ENCODE measurements at places on chromosomes 1 and 21.

DNA sequence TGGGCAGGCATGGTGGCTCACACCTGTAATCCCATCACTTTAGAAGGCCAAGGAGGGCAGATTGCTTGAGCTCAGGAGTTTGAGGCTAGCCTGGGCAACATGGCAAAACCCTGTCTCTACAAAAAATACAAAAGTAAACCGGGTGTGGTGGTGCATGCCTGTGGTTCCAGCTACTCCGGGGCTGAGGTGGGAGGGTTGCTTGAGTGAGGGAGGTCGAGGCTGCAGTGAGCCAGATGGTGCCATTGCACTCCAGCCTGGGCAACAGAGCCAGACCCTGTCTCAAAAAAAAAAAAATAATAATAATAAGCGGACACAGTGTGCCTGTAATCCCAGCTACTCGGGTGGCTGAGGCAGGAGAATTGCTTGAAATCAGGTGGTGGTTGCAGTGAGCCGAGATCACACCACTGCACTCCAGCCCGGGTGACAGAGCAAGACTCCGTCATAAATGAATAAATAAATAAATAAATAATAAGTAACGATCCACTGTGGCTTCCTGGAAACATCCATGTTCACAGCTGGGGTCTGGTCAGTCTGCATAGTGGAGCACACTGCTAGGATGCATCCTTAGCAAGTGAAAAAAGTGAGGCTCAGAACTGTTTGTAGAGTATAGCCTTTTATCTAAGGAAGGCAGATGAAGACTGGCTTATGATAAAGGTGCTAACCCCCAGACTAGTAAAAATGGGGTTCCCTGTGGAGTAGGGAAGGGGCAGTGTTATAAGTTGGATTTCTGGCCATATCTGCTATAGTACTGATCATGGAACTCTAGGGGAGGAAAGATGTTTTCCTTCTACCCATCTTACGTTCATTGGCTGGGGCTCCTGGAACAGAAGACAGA, 15.7 kb downstream of the PKNOX1 start:
- H3K4me3 ChIP-seq: no peak overlapping the region
- no peak for DNase-seq
- H3K27me3 ChIP-seq: no peaks in the 10 kb centered on the region
- H3K4me1 ChIP-seq: no peaks in the 10 kb centered on the region

- H3K27me3 ChIP-seq: no peaks in the 10 kb centered on the region
- no peak overlapping the region for H3K4me3 ChIP-seq
- no peaks in the 10 kb centered on the region for H3K36me3 ChIP-seq
- no peaks in the 10 kb centered on the region for H3K4me1 ChIP-seq
- no peak overlapping the region for H3K27ac ChIP-seq
Measured at GRCh38 chr21:46477765-46478164, 19.1 kb downstream of the DIP2A start.

DNA sequence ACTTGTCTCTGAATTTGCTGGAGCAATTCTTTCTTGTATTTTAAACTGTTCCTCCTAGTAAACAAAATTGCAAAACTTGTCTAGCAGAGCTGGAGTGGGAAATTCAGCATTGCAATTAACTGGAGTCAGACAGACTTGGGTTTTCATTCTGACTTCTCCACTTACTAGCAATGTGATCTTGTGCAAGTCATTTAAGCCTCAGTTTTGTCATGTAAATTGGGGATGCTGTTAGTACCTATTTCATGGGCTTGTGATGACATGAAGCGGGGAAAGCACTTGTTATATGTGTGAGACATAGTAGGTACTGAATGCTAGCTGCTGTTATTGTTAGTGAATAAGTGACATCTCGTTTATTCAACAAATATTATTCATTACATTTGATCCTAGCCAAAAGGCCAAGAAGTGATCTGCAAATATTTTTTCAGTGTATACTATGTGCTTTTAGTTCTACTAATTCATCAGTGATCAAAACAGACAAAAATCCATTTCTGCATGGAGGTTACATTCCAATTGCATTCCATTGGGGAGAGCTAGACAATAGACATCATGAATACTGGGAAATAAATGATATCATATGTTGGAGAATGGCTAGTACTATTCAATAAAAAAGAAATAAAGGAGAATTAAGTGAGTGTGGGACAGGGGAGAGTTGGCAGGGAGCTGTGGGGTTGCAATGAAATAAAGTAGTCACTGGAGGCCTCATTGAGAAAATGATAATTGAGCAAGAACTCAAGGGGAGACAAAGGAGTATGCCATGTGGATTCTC, 47.1 kb downstream of the CACHD1 start:
- no peaks in the 10 kb centered on the region for H3K4me1 ChIP-seq
- H3K4me3 ChIP-seq: no peak overlapping the region
- no peak overlapping the region for H3K27ac ChIP-seq
- H3K27me3 ChIP-seq: no peaks in the 10 kb centered on the region

DNA sequence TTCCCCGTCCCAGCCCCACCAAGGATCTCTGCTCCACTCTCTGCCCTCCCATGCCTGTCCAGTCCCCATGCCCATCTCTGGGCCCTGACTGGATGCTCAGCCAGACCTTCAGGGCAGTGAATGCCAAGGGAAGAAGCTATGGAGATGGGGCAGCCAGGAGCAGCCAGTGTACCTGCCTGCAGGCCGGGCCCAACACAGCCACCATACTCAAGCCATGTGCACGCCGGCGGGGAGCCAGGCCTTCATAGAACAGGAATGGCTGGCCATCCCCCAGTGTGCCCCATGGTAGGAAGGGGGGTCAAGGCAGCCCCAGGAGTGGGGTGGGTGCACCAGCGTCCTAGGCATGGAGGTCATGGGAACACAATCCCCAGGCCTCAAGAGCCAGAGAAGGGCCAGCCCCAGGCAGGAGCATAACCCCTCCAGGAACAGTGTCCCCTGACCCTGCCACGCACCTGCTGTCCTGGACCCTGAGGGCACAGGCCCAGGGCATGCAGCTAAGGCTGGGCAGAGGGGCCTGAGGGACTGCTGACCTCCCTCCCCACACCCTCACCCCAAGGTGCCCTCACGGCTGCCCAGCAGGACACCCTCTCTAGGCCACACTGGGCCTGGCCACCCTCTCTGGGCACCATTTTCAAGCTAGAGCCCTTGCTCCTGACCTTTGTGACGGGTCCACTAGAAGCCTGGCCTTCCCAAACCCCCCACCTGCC, 20.3 kb upstream of the ARF1 start:
- H3K27me3 ChIP-seq: peaks cover 56% of the 10 kb centered on the region
- no peaks in the 10 kb centered on the region for H3K36me3 ChIP-seq
- DNase-seq: no peak
- H3K4me3 ChIP-seq: no peak overlapping the region

- H3K4me3 ChIP-seq: no peak overlapping the region
- H3K27ac ChIP-seq: no peak overlapping the region
Measured at GRCh38 chr21:45151445-45152160, 77.2 kb downstream of the ADARB1 start.

- no peak overlapping the region for H3K4me3 ChIP-seq
- DNase-seq: no peak
- H3K27ac ChIP-seq: no peak overlapping the region
- no peaks in the 10 kb centered on the region for H3K27me3 ChIP-seq
Measured at GRCh38 chr1:67338642-67339041, 31.0 kb downstream of the IL12RB2 start.

- H3K36me3 ChIP-seq: no peaks in the 10 kb centered on the region
- no peak for DNase-seq
- no peak overlapping the region for H3K27ac ChIP-seq
Measured at GRCh38 chr1:187275985-187276575, 447.3 kb downstream of the PLA2G4A start.

DNA sequence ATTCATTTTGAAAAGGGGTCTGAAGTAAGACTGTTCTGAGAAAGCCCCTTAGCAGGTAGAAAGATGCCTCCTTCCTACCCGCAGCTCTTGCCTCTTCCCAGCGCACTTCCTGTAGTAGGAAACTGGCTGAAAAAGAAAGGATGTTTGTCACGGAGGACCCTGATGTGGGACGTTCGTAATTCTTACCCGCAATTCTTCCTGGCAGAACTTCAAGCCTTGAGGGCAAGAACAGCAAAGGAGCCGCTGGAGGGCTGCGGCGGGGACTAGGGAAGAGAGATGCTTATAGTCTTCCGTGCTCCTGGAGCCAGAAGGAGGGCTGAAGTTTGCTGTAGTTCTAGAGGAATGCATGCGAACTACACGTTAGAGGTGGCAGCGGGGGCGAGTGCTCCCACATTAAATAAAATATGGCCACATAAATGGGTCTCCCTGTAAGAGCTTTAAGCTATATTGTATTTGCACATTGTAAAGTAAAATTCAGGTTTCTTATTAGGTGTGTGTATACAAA, 6.3 kb downstream of the C1orf53 start:
- no peak overlapping the region for H3K4me3 ChIP-seq
- H3K27ac ChIP-seq: no peak overlapping the region
- no peaks in the 10 kb centered on the region for H3K36me3 ChIP-seq
- peaks cover 45% of the 10 kb centered on the region for H3K4me1 ChIP-seq

DNA sequence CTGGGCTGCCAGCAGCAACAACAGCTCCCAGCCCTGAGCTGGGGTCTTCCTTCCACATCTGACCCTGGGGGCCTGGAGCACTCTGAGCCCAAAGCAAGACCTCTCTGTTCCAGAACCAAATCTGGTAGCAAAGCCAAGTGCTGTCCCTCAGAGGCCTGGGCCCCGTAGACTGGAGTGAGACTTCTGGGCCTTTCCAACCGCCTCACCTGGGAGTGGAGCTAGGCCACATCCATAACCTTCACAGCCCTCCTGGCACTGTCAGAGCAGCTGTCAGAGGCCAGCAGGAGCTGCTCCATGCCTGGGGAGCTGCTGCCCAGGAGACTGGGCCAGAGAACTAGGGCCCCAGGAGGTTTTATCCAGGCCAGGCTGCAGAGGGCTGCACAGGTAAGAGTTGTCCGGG, 15.4 kb upstream of the SLC5A9 start:
- no peak overlapping the region for H3K4me3 ChIP-seq
- H3K36me3 ChIP-seq: no peaks in the 10 kb centered on the region
- H3K27ac ChIP-seq: no peak overlapping the region
- H3K4me1 ChIP-seq: no peaks in the 10 kb centered on the region
- DNase-seq: no peak

- DNase-seq: no peak
- H3K27me3 ChIP-seq: no peaks in the 10 kb centered on the region
- H3K36me3 ChIP-seq: no peaks in the 10 kb centered on the region
- H3K27ac ChIP-seq: no peak overlapping the region
- no peak overlapping the region for H3K4me3 ChIP-seq
- H3K4me1 ChIP-seq: no peaks in the 10 kb centered on the region
Measured at GRCh38 chr1:243708210-243708609, 141.8 kb downstream of the AKT3 start.

DNA sequence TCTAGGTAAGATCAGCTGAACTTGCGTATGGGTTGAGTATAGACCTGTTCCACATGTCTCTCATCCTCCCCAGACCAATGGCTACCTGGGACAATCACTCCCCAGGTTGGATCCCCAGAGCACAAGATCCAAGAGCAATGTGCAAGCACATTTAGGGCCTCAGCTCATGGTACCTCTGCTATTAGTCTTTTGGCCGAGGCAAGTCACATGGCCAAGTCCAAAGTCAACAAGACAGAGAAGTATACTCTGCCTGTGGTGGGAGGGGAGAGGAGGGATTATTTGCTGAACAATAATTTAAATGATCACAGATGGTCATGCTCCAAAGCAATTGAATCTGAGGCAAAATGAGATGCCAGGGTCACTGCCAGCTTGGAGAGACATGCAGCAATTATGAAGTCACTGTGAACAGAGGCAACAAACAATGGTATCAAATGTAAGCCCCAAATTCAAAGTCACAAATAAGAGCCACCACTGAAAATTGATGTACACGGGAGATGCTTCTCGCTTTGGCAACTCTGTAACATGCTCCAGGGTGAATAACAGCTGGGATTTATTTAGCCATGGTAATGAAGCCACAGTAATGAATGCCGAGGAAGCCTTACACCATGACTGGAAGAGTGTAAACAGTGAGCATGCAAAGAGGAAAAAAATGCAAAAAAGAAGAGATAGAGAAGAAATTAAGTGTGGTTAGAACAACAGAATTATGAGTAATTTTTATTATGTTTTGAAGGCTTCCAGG, 149.1 kb downstream of the ZNF281 start:
- no peak overlapping the region for H3K27ac ChIP-seq
- H3K4me1 ChIP-seq: no peaks in the 10 kb centered on the region
- no peak overlapping the region for H3K4me3 ChIP-seq
- H3K27me3 ChIP-seq: no peaks in the 10 kb centered on the region
- no peaks in the 10 kb centered on the region for H3K36me3 ChIP-seq
- no peak for DNase-seq

DNA sequence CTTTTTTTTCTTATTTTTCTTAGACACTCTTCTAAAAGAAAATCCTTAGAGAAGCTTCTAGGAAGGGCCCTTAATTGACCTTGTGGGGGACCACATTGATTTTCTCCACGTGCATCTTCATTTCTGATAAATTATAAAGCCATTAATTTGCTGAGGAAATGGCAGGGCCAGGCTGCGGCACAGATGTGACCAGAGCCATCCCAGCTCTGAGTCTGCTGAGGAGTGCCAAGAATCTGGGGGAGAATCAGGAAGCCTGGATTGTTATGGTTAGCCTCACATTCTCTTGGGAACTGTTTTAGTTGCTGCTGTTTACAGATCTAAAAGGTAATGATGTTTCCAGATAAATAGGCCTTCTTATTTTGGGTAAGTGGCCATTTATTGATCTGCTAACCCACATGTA, 16.2 kb downstream of the PROX1 start:
- H3K36me3 ChIP-seq: no peaks in the 10 kb centered on the region
- no peaks in the 10 kb centered on the region for H3K4me1 ChIP-seq
- H3K27ac ChIP-seq: no peak overlapping the region
- H3K4me3 ChIP-seq: no peak overlapping the region
- no peak for DNase-seq
- no peaks in the 10 kb centered on the region for H3K27me3 ChIP-seq

- H3K4me3 ChIP-seq: no peak overlapping the region
- no peak overlapping the region for H3K27ac ChIP-seq
- H3K4me1 ChIP-seq: no peaks in the 10 kb centered on the region
Measured at GRCh38 chr1:162921311-162921710, 60.3 kb upstream of the CCDC190 start.

DNA sequence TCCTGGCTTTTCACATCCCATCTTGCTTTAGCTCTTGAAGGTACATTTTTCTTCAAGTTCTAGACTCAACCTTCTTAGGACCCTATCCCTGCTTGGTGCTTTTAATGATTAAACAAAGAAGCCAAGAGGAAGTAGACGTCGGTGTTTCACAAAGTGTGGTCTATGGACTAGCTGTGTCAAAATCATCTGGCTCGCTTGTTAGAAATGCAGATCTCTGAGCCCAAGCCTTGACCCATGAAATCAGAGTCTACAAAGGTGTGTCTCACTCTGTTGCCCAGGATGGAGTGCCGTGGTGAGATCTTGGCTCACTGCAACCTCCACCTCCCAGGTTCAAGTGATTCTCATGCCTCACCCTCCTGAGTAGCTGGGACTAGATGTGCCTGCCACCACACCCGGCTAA, 295.5 kb upstream of the KAZN start:
- H3K27ac ChIP-seq: no peak overlapping the region
- no peak for DNase-seq
